Head of caudate nucleus (tissue), 42 donors: ENCODE measurements at places on chromosomes 5 and 9.

DNA sequence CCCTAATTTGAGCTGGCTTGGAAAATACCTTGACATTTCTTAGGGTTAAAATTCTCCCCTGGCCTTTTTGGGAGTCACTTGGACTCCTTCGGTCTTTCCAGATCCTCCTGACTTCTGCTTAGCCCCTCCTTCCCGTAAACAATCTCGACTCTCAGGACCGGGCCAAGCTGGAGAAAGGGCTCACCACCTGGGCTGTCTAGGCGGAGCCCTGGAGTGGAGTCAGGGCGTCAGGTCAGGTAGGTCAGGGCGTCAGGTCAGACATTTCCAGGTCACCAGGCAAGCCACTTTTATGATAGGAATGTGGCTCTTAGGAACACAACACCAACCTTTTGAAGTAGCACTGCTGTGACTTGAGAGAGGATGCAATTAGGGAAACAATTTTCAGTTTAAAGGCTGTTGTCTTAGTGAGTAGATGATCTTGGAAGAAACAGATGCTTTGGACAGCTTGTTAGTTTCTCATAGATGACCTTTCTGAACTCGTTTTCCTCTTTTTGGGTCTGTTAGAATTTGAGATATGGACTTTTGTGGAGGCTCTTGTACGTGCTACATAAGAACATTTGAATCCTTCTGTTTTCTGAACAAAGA lies 12.8 kb downstream of the OSTF1 start:
- no peak for DNase-seq

DNA sequence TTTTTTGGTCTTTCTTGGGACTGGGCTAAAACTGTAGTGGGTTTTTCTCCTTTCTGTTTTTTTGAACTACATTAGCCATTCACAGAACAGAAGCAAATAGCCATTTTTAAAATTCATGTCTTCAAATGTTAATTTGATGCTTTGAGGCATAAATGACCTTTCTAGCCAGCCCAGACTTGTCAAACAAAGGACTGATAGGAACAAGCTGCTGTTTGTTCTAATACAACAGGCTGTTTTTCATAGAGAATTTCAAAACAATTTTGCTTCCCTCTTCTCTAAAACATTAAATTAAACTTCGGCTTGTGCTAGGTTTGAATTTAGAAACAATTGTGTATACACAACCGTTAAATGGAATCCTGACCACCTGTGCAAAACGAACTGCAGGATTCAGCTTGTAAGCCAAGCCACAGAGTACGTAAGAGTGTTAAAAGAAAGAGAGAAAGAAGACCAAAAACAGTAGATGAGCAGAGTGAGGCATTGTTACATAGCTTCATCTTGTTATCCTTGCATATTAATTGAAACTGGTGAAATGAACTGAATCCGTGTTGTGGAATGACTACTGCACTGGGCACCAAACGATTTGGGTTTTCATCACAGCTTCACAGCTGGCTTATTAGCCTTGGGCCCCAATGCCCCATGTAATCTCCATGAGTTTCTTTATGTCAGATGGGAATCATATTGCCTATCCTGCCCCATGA lies 100.0 kb downstream of the ZSWIM6 start:
- no peak for DNase-seq

DNA sequence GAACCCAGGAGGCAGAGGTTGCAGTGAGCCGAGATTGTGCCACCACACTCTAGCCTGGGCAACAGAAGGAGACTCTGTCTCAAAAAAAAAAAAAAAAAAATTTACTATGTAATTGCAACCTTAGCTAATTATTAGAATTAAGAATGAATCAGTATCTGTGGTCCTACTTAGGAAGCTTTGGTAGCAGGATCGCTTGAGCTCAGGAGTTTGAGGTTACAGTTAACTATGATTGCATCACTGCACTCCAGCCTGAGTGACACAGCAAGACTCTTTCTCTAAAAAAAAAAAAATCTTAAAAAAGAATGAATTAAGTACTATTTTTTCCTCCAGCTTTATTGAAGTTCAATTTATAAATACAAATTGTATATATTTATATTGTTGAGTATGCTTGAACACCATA lies 16.7 kb downstream of the NDUFAF2 start:
- no peak for DNase-seq

DNA sequence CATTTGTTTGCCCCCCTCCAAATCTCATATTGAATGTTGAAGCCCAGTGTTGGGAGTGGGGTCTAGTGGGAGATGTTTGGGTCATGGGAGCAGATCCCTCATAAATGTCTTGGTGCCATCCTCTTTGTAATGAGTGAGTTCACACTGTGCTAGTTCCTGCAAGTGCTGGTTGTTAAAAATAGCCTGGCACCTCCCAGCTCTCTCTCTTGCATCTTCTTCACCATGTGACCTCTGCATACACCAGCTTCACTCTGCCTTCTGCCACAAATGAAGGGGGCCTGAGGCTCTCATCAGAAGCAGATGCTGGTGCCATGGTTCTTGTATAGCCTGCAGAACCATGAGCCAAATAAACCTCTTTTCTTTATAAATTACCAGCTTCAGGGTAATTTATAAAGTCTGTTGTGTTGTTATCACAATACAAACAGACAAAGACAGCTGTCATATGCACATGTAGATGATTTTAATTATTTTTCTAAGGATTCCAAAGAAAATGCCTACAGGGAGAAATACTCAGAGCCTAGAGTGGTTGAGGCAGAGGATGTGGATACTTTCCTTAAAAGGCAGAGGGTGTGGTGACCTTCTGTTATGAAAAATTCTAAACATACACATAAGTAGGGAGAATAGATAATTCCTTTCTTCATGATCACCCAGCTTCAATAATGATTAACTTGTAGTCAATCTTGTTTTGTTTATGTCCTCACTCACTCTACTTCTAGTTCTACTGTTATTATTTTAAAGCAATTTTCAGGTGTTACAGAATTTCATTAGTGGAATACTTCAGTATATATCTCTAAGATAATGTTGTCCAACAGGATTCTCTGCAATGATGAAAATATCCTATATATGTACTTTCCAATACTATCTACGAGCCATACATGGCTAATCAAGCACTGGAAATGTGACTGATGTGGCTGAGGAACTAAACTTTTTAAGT lies 75.1 kb upstream of the RANBP6 start:
- no peak for DNase-seq

- no peak for DNase-seq
These were observed 12.0 kb downstream of the UGT3A2 start for GRCh38 chr5:36054647-36055046.

DNA sequence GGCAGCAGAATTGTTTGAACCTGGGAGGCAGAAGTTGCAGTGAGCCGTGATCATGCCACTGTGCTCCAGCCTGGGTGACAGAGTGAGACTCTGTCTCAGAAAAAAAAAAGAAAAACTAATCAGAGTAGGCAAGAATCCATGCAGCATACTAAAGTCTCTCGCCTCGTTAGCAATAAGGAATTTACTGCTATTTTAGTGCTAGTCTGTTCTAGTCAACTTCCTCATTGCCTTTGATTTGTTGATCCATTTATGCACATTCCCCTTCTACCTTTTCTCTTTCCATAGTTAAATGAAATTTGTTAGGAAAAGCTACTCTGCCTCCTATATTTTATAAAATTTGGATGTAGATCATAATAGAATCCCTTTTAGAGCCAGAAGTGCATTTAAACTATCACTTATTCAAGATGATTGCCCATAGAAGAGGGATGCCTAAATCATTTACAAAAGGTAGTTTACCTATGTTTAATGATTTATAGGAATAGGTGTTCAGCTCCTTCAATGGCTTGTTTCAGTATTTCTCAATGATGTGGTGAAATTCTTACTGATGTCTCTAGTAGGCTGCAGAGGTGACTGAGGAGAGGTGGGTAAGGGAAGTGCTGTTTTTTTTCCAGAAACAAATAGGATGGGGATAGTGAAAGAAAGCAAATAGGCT lies 1.9 kb downstream of the LRRC19 start:
- no peak for DNase-seq

DNA sequence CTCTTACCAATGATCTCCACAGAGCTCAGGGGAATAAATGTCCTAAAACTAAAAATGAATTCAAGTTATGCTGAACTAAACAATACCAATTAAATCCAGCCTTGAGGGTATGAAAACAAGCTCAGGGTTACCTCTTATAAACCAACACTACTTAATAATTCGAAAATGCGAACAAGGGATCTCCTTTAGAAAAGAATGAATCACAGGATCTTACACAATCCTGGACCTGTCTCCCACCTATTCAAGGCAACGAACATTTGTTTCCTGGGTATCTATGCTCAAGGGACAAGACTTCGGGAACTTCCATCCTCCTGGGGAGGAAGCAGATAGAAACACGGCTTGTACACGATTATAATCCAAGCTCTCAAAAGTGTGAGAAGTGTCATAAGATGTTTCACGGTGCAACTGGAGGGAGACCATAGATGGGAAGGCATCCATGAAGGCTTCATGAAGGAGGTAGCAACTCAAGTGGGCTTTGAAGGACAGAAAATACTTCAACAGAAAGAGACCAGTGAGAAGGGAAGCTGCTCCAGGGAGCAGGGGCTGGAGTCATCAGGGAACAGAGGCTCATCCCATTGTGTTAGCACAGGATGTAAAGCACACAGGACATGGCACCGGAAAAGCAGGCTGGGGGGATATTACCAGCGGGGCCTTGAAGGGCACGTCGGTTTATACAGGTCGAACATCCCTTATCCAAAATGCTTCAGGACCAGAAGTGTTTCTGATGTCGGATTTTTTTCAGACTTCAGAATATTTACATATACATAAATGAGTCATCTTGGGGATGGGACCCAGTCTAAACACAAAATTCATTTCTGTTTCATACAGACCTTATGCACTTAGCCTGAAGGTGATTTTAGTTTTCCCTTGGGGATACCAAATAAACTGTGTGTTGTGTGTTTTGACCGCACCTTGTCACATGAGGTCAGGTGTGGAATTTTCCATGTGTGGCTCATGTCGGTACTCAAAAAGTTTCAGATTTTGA lies 87.4 kb downstream of the TLE1 start:
- no peak for DNase-seq

GRCh38 chr5:179452356-179453230 lies 97.8 kb upstream of the RUFY1 start:
- no peak for DNase-seq

DNA sequence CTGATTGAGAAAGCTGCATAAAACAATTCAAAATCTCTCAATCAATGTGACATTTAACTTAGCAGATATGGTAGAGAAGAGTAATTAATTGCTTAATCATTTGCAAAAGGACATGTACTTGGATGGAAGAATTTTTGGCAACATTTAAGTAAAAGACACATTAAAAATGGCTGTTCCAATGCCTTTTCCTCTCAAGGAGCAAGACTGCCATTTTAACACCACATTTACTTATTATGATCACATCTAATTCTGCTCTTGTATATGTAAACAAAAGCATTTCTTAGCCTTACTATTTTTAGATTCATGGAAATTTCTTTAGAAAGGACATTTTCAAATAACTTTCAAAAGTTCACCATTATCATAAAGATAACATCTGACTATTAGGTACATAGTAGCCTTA lies 360.0 kb downstream of the HINT1 start:
- no peak for DNase-seq

DNA sequence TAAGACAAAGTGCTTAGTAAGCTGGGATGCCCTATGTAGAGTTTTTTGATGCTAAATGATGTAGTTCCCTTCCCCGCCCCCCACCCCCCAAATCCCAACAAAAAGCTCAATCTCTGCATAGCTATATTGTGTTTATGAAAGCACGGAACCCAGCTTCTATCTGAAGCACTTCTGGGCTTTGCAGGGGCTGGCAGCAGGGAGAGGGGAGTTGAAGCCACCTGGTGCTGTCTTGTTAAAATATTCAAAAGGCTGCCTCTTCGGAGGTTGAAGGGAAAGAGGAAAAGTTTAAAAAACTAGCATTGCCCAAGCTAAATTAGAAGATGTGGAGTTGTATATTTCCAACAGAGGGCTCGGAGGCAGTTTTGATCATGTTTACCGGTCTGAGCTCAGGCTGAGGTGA lies 5.0 kb upstream of the TNC start:
- DNase-seq, result no peak

DNA sequence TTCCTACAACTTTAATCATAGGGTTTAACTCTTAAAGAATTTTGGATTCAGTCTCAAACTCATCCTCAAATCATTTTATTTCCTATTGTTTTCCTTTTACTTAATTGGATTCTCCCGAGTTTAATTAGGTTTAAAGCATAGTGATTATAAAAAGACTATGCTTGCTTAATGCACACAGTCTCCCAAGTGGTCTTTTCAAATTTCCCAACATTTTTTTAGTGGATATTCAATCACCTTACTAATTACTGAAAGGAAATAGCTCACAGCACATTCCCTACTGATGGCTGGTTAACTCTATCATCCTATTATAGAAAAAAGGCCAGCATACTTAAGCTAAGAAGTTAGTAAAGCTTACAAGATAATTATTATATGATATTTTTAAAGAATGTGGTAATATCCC lies 170.6 kb downstream of the PRDM9 start:
- no peak for DNase-seq

GRCh38 chr9:137588891-137589290 lies 1.4 kb downstream of the ZMYND19 start:
- no peak for DNase-seq
